ENCODE measurements at places on chromosomes 4 and X.

- DNase-seq, result no peak
Observed at GRCh38 chr4:154502111-154502510, 10.5 kb upstream of the DCHS2 start.

- DNase-seq, result no peak
Observed at GRCh38 chrX:69163936-69164741, 1.1 kb downstream of the PJA1 start.

- DNase-seq, result no peak
Observed at GRCh38 chr4:25704516-25704915, 48.9 kb downstream of the SLC34A2 start.

DNA sequence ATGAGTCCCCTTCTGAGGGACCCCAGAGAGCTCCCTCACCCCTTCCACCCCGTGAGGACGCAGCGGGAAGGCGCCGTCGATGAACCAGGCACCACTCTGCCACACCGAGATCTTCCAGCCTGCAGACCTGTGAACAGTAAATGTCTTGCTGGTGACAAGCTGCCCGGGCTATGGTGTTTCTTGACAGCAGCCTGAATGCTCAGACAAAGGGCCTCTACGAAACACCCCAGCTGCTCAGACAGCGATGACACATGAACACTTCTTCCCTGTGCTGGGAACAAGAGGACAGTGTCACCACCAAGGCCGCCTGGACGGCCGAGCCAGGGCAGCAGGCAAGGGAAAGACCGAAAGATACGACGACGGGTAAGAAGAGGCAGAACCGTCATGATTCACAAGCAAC is 30.6 kb upstream of the GTPBP6 start:
- no peak for DNase-seq

- no peak for DNase-seq
Observed at GRCh38 chrX:18465051-18465450, 39.6 kb downstream of the CDKL5 start.

DNA sequence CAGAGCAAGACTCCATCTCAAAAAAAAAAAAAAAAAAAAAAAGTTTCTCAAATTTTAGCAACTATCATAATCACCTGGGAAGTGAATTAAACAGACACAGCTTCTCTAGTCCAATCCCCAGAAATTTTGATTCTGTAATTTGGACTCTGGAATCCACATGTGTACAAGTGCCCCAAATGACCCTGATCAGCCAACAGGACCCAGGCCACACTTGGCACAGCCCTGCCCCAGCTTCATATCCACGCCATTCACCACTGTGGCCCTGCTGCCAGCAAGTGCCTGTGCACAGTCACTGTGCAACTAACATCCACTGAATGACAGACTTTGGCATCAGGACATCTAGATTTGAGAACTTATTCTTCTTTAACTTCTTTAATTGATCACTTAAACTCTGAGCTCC is 14.1 kb upstream of the CXCL13 start:
- no peak for DNase-seq

GRCh38 chr4:30718641-30719453 is 1.3 kb upstream of the PCDH7 start:
- DNase-seq, result no peak

- no peak for DNase-seq
Observed at GRCh38 chr4:7899184-7899869, 40.3 kb downstream of the AFAP1 start.

GRCh38 chrX:23756165-23756564 is 13.1 kb upstream of the ACOT9 start:
- no peak for DNase-seq

GRCh38 chr4:2066011-2066551 is 7.0 kb downstream of the NAT8L start:
- DNase-seq, result no peak

DNA sequence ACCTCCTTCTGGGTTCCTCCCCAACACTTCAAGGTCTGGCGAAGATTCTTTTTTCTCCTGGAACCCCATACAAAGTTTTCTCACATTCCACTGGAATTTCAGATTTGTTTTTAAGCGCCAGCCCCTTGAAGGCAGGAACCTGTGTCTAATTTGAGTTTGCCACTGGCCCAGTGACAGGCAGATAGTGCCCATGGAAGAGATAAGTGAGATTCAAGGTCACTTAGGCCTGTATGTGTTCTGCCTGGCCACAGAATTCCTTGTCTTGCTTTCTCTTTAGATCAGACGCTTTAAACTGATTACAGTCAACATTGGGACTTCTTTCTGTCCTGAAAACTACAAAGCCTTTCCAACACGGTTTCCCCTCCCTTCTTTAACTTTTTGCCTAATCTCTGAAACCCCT is 11.2 kb downstream of the ATOH1 start:
- DNase-seq, result no peak

GRCh38 chr4:143302536-143302935 is 34.1 kb upstream of the GAB1 start:
- no peak for DNase-seq

DNA sequence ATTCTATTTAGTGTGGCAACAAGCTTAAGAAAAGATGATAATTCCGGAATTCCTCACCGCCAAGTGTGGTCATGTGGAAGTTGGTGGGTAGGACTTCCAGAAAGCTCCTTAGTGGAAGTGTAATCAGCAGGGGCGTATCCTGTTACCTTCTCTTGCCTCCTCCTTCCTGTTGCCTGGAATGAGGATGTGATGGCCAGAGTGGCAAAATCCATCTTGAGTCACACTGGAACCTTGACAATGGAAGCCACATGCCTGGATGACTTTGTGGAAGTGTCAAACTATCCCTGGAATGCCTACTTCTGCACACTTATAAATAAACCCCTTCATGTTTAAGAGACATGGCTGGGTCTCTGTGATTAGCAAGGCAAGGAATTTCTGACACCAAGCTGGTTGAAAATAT is 191.0 kb downstream of the PRDM5 start:
- no peak for DNase-seq

- peak; percentile 44 for DNase-seq
Observed at GRCh38 chr4:8917868-8918783, 46.5 kb upstream of the HMX1 start.

GRCh38 chr4:37998226-37998625 is 38.0 kb downstream of the PTTG2 start:
- no peak for DNase-seq

GRCh38 chr4:121156822-121157769 is 7.0 kb downstream of the TNIP3 start:
- DNase-seq, result no peak

DNA sequence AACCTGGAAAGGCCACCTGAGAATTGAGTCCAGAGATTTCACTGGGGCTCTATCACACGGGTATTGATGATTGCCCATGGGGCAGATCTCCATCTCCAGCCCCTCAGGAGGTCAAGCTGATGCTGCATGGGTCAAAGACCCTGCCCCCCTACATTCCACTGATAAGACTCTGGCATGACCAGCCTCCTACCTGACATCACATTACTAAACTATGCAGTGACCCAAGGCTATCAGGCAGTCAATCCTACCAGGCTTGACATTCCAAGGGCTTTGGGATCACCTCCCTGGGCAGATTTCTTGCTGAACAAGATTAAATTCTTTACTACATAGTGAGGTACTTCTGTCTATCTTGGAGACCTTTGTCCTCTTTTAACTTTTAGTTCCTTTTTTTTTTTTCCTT is 192.7 kb upstream of the STS start:
- DNase-seq, result no peak

DNA sequence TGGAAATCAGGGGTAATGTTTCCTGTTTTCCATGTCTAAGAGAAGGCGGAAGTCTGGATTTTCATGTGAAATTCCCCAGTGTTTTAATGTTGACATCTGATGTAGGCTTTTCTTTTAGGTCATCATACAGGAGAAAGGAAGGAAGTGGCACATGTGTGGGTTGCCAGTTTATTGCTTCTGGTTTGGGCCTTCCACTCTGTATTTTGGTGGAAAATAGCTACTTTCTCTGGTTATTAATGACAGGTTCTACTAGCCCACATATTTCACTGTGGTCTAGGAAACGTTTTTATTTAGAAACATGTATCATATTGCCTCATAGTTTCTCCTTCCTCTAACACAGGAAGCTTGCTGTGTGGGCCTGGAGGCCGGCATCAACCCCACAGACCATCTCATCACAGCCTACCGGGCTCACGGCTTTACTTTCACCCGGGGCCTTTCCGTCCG is 7.2 kb downstream of the PDHA1 start:
- no peak for DNase-seq

GRCh38 chr4:95295157-95295556 is 253.6 kb downstream of the UNC5C start:
- DNase-seq, result no peak

DNA sequence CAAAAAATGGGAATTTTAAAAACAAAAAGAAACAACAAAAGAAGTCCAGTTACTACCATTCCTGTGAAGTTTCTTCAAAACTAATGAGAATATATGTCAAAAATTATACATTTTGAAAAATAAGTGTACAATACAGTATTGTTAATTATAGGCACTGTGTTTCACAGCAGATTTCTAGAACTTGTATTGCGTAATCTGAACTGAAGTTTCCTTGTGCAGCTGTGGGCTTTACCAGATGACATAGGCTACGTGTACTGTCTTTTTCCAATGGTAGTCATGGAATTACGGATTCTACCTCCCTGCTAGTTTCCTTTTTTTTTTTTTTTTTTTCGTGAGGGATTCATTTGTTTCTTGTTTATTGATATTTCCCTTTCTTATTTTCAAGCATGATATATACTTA is 113.8 kb upstream of the GABRA2 start:
- DNase-seq, result no peak

DNA sequence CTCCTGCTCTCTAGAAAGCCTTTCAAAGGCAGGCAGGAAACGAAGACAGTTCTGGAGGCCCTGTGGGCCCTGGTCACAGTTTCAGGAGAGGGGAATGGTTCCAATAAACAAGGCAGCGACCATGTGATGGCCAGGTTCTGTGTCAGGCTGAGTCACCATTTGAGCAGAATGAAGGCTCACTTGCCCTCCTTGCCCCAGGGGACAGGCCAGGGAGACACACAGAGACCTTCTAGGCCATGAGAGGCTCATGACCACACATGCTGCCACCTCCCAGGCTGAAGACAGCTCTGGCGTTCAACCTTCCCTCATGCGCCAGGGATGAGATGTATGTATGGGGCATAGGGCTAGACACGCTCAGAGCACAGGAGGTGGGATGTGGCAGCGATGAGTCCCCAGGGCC is 22.9 kb upstream of the TRIM2 start:
- DNase-seq, result no peak

DNA sequence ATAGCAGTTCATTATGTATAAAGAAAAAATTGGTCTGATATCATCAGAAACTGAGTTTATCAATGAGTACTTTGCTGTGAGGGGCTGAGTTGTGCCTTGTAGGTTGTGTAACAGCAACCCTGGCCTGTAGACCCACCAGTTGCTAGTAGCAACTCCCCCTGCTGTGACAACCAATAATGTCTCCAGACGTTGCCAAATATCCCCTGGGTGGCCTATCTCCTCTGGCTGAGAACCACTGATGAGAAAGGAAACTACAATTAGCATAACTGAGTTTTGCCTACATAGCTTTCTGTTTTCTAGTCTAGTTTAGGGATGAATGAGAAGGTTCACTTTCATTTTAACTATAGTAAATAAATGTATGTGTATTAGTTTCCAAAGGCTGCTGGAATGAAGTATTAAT is 234.1 kb downstream of the CPE start:
- DNase-seq, result no peak

DNA sequence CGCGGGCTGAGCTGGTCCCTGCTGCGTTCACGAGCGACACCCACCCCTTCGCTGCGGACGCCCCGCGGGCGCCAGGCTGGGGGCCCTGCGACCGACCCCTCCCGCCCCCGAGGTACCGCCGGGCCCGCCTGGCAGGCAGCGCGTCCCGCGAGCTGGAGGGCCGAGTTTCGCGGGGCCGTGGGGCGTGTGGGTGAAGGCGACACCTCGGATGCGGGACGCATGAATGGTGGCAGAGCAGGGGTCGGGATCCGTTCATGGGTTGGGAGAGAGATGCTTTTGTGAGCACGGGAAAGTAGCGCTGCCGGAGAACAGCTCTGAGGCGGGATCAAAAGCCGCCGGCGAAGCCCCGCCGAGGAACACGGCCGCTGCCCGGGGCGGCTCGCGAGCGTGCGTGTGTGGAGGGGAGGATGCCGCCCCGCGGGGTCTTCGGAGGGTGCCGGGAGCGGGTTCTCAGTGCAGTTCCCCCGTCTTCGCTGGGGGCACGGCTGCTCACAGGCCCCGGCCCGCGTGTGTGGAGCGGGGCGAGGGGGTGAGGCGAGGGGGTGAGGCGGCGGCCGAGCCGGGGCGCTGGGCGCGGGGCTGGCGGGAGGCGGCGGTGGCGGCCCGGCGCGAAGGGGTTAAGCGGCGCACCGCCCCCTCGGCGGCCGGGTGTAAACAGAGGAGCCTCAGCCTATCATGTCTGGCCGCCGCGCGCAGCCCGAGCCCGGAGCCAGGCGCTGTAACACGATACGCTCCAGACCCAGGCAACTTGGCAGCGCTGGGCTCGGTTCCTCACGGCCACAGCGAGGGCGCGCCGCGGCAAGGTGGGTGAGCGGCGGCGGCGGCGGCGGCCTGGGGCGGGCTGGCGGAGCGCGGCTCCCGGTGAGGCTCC is 205.3 kb downstream of the TENM3 start:
- peak; percentile 66 for DNase-seq

GRCh38 chr4:118289794-118290193 is 63.0 kb downstream of the PRSS12 start:
- no peak for DNase-seq

- no peak for DNase-seq
Observed at GRCh38 chr4:65552057-65552456, 118.2 kb downstream of the EPHA5 start.

DNA sequence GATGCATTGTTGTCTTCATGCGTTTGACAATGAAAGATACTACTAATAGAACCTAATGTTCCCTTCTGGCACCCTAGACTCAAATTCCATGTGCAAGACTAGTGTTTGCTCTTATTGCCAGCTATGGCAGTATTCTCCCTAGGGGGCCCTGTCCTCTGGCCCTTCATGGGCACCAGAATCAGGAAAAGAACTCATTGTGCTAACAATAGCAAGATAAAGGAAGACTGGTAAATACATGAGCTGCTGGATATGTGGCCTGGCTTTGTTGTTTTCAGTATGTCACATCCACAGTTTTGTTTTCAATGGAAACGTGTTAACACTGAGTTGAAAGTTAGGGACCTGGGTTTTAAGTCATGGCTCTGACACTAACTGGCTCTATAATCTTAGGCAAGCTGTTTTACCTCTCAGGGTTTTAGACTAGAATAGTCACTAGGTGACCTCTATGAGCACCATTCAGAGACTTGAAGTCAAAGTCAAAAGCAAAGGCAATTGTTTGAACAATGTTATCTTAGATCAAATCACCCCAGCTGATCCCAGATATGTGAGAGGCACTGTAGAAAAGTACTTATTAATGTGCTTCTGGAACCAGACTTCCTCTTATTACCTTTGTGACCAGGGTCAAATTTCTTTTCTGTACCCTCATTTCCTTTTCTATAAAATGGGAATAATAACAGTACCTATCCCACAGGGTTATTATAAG is 253.7 kb upstream of the DIAPH2 start:
- DNase-seq, result no peak

DNA sequence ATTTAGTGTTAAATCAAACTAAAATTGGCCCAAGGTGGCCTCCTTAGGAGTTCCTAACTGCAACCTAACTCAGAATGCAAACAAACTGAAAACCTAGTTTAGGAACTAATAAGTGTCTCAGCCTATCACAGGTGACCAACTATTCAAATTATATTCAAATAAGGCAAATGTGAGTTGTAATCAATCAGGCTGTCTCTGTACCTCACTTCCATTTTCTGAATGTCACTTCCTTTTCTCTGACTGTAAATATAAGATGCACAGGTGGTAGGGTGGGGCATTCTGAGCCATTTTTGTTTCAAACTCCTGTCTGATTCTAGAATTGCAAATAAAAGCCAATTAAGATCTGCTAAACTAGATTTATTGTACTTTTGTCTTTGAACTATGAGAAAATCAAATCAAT is 401.5 kb downstream of the PPP3CA start:
- no peak for DNase-seq
